ENCODE measurements at places on chromosomes 11 and 22.
A peak's percentile ranks its signal among the peaks of the same experiment; 100 is the strongest.

GRCh38 chr11:118663381-118663780 is 16.1 kb downstream of the TREH start:
- DNase-seq, result no peak

GRCh38 chr11:36510594-36510942 is 496 bp upstream of the TRAF6 start:
- DNase-seq, result peak; percentile 63

- DNase-seq, result no peak
These were observed 57.6 kb downstream of the TSPAN18 start for GRCh38 chr11:44784436-44784760.

DNA sequence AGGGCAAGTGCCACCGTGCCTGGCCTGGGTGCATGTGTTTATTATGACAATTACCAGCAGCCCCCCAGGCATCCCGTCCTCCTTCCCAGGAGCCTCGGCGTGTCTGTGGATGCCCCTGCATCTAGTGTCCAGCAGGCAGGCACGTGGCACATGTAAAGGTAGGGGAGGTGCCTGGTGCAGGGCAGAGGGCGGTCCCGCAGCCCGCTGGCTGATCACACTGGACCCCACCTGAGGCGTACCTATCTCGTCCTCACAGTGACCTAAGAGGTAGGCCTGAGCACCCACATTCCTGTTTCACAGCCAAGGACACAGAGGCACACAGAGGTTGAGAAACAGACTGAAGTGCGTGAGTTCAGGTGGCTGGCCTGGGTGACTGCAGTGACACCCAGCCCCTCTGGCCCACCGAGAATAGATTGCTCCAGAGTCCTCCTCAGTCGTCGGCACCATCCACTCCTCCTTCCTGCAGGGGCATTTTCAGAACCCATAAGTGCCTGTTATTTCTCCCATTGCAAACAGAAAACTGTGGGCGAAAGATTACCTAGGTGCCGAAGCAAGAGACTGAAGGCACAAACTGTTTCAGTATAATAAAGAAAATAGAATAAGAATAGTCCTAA is 3.0 kb upstream of the PHRF1 start:
- DNase-seq, result no peak

GRCh38 chr22:48950151-48950915 is 877.3 kb downstream of the BRD1 start:
- no peak for DNase-seq

DNA sequence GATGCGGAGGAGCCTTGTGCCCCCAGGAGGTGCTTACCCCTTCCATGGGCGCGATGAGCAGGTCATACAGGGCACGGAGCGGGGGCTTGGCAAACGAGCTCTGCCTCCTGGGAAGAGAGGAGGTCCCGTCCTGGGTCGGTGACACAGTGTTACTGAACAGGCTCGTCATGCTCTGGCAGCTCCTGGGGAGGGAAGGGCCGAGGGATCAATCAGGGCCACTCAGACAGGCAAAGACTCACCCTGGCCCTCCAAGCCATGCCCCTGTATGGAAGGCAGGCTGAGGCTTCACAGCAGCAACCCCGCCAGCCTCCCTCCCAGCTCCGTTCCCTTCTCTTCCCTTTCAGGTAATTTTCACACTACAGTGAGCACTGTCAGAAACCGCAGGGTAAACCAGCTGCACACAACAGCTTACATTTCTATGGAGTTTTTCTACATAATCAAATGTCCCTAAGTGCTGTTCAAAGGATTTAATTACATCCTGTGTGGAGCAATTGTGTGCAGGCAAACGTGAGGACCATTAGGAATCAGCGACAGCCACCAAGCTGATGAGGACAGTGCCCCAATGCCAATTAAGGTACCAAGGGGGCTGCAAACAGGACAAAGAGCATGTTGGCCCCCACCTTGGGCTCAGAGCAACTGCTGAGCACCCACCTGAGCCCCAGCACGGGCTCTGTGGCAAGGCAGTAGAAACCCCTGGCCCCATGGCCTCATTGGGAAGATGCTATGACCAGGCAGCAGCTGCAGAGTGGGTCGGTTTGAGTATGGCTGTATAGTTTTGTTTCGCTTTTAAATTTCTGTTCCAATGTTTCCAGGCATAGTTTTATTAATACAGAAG is 95.4 kb upstream of the PITPNB start:
- DNase-seq, result no peak

DNA sequence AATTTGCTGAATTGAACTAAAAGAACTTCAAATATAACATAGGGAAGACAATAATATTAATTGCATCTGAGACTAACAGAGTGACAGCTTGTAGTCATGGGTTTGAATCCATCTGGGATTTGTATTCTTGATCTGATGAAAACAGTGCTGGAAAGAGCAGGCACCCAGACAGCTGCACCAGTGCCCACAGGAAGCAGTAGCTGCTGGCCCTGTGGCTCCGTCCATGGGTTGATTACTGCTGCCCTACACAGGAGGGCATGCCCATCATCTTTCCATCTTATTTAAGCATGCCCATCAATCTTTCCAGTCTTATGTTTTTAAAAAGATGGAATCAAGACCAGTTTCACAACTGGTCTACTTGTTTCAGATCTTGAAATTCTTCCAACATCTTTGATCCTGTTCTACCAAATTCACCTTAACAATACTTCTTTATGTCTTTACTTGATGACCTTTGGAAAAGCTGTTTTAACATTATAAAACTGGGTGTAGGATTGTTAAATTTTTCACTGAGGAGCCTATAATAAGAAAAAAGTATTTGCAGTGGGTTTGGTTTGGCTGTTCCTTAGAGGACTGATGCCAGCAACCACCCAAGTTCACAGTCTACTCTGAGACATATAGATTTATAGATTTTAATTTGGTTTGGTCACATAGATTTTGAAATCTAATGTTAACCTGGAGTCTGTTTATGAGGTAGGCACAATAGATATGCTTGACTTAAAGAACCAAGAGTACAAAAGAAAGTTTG is 761 bp upstream of the NXPE4 start:
- DNase-seq, result no peak

GRCh38 chr11:116101902-116102301 is 597.7 kb upstream of the CADM1 start:
- no peak for DNase-seq

DNA sequence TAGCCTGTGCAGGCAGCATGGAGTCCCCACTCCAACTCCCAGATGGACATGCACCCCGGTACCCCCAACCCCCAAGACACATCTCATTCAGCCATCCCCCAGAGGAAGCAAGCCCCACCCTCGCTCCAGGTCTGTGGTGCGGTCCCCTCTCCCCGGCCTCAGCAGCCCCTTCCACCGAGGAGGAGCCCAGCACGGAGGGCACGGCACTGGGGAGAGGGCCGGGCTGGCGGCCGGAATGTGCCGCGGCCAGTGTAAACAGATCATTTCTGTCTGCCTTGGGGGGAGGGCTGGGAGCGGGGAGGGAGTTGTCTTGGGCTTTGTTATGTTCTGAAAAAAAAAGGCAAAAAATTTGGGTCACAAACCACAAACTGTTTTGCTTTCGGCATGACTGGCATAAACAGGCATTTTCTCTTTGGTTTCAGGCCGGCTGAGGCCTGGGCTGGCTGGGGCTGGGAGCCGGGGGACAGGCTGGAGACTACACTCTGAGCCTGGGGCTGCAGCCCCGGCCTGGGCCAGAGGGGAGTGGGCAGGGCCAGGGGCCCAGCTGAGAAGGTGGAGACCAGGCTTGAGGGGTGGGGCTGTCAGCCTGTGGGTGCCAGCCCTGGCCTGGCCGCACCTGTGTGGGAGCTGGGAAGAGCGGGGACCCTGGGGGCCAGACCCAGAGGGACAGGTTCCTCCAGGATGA is 16.8 kb downstream of the IGF2 start:
- peak; percentile 41 for DNase-seq

GRCh38 chr11:45669146-45669545 is 3.7 kb upstream of the CHST1 start:
- DNase-seq, result no peak

- peak; percentile 89 for DNase-seq
These were observed 88.9 kb upstream of the DDI1 start for GRCh38 chr11:103947546-103947919.

- peak; percentile 54 for DNase-seq
These were observed at the start of gene BCO2 for GRCh38 chr11:112174789-112175598. Gene BCO2 (plus strand): TSS chr11:112175512. CDS start chr11:112175602, 90 bp downstream.

GRCh38 chr11:133934599-133935550 is 21.9 kb downstream of the IGSF9B start:
- DNase-seq, result peak; percentile 35

- DNase-seq, result no peak
These were observed 185.4 kb upstream of the E2F8 start for GRCh38 chr11:19426011-19426755.

DNA sequence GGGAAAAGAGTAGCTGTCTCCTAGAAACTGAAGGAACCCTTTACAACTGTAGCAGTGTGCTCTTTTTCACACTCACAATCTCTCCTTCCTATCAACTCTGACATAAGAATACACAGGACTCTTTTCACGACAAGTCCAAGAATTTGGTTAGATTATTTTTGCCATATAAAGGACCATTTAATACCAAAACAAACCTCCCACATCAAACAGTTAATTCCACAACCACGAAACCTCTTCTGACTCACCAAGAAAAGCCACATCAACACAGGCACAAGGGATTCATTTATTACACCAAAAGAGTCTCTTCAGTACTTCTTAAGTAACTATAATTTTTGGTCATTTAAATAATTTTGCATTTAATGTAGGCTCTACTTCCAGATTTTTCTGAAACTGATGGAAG is 222.6 kb upstream of the PITPNB start:
- peak; percentile 87 for DNase-seq

- DNase-seq, result no peak
These were observed 12.6 kb upstream of the VSIG10L2 start for GRCh38 chr11:125933030-125933813.

DNA sequence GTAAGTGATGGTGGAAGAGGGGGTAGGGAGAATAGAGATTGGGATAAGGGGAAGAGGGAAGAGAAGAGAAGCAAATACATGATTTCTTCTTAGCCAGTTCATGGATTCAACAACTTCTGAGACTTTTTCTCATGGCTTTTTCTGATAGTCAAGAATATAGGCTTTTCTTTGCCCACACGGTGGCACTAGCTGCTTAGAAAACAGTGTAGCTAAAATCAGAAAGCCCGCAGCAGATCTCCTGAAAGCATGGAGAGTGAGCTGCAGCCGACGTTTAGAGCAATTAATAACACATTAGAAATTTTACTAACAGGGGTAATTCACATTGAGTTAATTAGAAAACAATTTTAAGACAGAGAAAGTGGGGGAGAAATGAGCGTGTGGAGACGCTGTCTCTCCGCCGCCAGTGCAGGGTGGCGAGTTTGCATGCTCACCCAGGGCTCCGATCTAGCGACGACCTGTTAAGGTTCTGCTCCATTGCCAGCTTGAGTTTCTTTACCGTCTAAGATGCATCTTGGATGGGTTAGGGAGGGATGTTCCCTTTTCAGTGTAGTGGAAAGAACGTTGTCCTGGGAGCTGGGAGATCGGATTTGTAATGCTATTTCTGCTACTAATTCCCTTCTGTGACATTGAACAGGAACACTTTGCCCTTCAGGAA is 3.3 kb upstream of the RAG1 start:
- peak; percentile 61 for DNase-seq

GRCh38 chr22:40727964-40728615 is 48.8 kb downstream of the MCHR1 start:
- DNase-seq, result no peak

DNA sequence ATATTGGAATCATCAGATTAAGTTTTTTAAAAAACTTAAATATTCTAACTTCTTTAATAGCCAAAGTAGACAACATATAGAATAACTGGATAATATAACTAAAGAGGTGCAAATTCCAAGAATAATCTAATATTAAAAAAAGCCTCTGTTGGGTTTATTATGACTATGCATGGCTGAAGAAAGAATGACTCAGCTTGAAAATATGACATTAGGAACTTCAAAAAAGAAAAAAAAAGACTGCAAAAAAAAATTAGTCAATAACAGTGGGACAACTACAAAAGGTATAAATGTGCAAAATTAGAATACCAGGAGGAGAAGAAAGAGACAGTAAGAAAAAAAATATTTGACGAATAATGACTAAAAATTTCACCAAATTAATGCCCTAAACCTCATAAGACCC is 1178.0 kb downstream of the JRKL start:
- DNase-seq, result no peak

DNA sequence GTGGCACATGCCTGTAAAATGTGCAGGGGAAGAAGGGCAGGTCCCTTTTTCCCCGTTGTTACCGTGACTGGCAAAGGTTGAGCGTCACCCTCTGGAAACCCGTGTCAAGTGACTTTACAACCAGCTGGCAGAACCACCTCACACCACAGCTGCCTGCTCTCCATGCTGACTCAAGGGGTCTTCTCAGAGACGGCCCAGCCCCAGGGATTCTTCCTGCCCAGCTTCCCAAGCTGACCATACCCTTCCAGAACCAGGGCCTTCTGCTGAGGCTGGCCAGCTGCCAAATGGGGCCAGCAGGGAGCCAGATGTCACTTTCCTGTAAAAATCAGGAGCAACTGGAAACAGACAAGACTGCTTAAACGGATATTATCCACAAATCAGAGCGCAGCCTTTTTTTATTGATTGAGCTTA is 6.3 kb downstream of the PC start:
- peak; percentile 35 for DNase-seq

GRCh38 chr11:106482917-106483785 is 405.7 kb downstream of the AASDHPPT start:
- DNase-seq, result peak; percentile 65

DNA sequence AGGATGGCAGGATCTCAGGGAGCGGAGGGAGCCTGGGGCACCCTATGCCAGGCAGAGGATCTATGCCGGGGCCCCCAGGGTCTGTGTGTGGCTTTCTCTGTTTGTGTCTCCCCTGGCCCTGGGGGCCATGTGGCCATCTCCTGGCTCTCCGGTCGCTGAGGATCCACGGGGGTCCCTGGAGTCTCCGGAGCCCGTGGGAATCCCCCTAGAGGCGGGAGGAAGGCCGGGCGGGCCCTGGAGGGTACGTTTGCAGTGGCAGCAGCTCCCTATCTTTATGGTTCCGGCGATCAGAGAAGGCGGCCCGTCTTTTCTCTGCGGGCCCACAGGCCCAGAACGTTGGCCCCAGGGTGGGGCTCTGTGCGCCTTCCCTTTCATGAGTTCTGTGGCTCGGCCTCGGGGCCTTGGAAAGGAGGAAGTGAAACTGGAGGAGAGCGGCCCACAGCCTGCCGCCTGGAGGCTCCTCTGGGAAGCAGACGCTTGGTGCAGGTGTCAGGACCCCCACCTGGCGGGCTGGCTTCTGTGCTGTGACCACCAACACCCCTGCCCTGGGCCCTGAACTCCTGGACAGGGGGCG is 82.1 kb downstream of the KCNQ1 start:
- no peak for DNase-seq
